ENCODE measurements at places on chromosomes 7 and 10.
A peak's percentile ranks its signal among the peaks of the same experiment; 100 is the strongest.

DNA sequence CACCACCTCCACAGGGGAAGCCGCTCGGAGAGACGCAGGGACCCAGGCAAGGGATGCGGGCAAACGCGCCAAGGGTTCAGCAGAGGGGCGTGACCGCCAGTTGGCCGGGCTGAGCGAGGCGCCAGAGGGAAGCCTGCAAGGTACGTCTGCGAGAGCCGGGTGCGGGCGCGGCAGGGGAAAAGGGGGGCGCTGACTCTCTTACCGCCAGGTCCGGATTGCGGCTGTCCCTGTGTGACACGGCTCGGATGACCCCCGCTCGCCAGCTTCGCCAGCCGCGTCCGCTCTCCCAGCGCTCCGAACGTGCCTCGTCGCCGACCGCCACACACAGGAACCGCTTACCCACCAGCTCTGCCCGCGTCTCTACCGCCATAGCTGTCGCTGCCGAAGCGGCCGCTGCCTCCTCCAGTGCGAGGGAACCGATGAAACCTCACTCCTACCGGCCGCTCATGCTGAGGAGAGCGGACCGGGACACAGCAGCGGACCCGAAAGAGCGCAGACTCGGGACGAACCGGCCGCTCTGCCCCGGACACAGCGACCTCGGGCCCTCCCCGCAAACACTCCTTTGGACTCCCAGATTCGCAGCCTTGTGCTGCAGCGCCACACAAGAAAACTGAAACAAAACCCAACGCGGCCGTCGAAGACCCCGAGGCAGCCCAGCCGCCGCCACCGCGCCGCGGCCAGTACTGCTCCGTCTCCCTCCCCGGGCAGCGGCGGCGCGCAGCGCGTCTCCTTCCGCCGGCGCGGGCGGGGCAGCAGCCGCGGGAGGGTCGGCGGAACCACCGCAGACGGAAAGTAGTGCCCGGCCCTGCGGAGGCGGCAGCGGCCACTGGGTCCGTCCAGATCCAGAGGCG, at the start of gene JMJD1C:
JMJD1C (minus strand) TSS at position 685 of the 851 bp plus-strand sequence; CDS start at position 370, 315 bp downstream.
- peak; percentile 88 for DNase-seq

DNA sequence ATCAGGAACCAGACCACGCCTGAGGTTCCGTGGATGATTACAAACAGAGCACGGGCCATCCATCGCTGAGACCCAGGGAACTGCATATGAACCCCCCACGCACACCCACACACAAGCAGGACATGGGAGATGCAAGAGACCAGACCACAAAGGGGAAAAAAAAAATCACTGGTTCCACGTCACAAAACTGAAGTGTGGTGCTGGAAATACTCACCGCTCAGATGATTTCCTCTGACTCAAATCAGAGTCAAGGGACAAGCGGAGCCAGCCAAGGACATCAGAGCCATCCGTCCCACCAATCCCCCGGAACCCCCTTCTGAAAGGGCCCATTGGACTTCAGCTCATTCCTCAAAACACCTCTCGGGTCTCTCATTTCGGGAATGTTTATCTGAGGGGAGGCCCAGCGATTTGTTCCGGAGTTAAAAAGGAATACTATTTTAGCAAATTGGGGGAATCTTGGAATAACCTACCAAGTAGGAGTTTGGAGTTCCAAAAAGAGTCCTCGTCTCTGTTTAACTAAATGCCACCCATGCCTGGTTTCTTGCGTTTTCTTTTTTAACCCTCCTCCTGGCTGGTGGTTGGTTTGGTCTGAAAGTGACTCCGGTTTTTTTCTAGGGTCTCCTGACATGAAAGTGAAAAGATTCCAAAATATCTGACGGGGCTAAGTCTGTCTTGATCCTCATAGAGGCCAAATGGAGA, 15.0 kb downstream of the SNX8 start:
- DNase-seq = peak; percentile 52

- DNase-seq = no peak
Observed at GRCh38 chr10:24488631-24489030, 235.1 kb downstream of the ARHGAP21 start.

GRCh38 chr7:55570939-55571338, 1.4 kb downstream of the VOPP1 start:
- DNase-seq = no peak

DNA sequence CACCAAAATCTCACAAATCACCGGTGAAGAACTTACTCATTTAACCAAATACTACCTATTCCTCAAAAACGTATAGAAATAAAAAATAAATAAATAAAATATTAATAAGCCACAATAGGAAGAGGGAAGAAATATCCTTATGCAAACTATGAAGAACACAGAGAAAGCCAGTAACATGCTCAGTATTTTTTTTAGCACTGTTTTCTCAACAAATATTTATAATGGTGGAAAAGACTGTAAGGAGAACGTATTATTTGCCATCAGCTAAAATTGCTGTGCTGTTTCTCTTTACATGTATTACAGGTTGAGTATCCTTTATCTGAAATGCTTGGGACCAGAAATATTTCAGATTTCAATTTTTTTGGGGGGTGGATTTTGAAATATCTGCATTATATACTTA, 21.0 kb downstream of the KIAA1217 start:
- DNase-seq = no peak

- peak; percentile 30 for DNase-seq
Observed at GRCh38 chr10:79331709-79332108, 15.6 kb upstream of the PPIF start.

GRCh38 chr10:127196282-127197153, at the start of gene INSYN2A:
Gene INSYN2A (minus strand): TSS chr10:127196591. CDS start chr10:127176395, 20,196 bp downstream.
- DNase-seq = peak; percentile 74

GRCh38 chr7:27271384-27271783, 28.8 kb downstream of the EVX1 start:
- no peak for DNase-seq

GRCh38 chr7:18889436-18889835, 228.0 kb downstream of the TWIST1 start:
- DNase-seq = no peak

DNA sequence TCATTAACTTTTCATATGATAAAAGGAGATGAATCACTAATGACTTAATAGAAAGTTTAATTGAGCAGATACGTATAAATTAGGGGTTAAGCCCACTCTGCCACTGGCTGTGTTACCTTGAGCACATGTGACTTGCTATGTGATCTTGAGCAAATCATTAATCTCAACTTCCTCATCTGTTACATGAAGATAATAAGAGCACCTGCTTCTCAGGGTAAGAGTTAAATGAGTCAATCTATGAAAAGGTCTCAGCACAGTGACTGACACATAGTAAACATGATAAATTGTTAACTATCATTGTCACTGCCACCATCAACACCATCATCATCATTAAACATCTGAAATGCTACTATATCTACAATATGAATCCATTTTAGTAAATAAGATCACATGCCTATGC, 110.8 kb downstream of the TPK1 start:
- no peak for DNase-seq

DNA sequence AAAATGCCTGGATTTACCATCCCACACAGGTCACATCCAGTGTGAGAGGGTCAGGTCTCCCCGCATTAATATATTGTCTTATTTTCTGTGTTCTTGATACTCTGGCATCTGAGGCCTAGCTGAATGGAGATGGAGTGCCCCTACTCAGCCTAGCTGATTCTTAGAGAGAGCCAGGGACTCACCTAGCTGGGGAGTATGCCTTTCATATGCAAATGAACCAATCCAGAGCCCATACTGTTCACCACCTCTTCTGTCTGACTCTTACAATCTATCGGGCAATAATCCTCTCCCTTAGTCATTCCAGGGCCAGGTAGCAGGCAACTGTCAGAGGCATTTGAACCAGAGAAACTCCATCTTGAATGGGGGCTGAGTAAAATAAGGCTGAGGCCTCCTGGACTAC, 46.3 kb downstream of the LBX1 start:
- DNase-seq = no peak

DNA sequence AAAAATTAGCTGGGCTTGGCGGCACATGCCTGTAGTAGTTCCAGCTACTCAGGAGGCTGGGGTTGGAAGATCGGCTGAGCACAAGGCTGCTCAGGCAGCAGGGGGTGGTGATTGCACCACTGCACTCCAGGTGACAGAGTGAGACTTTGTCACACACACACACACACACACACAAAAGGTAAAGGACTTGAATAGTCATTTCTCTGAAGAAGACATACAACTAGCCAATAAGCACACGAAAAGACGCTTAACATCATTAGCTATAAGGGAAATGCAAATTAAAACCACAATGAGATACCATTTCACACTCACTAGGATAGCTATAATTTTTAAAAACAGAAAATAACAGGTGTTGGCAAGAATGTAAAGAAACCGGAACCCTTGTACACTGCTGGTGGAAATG, 48.6 kb downstream of the HIP1 start:
- DNase-seq = no peak

DNA sequence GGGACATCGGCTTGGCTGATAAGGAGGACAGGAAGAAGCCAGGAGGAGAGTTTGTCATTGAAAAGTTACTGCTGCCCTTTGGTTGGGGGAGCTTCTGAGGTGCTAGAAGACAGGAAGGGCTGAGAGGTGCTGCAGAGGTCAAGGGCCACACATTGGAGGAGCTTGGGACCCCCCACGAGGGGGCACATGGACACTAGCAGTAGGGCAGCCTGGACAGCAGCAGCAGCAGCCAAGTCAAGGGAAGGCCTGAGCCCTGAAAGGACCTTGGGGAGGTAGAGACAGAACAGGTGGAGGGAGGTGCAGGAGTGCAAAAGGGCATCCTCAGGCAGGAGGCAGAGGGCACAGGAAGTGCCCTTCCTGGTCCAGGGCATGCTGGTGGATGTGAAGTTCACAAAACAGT, 439.7 kb upstream of the IGFBP3 start:
- DNase-seq = no peak

GRCh38 chr7:111212857-111213523, 122.1 kb downstream of the LRRN3 start:
- DNase-seq = no peak

GRCh38 chr10:6778992-6779701, 199.1 kb upstream of the PRKCQ start:
- DNase-seq = no peak

- DNase-seq = no peak
Observed at GRCh38 chr10:72954230-72954595, 393 bp downstream of the PLA2G12B start.

- no peak for DNase-seq
Observed at GRCh38 chr10:48609899-48610584, 5.2 kb upstream of the ARHGAP22 start.

DNA sequence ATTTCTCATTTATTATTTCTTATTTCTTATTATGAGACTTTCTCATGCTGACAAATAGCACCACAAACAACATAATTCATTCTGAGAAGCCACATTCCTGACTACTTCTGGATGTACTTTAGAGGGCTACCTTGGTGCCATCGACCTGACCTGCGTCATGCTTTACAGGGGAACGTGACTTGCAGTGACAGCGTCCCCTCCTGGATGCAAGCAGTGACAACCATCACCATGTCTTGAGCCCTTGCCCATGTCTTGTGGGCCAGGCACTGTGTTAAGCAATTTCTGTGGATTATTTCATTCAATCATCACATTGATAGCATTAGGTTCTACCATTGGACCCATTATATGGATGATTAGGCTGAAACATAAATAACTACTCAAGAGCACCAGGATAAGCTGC, 137.0 kb downstream of the ANK3 start:
- DNase-seq = no peak

- DNase-seq = no peak
Observed at GRCh38 chr10:61729596-61729995, 66.9 kb downstream of the CABCOCO1 start.

DNA sequence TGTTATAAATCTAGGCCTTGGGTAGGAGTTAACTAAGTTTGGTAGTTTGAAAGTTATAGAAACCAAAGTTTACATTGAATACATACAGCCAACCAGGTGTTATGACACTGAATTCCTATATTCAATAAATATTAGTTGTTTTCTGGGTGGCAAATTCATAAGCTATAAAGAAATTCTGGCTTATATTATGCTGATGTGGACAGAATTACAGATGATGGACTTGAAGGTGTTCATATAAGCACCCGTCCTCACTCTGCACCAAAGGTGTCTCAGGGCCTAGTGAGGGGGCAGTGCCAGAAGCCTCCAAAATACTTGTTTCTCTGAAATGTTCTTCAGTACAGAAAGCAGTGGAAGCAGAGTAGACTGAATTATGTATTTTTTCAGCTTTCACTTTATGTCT, 973.0 kb downstream of the CNTNAP2 start:
- DNase-seq = no peak

GRCh38 chr7:34991938-34992840, 45.1 kb downstream of the DPY19L1 start:
- no peak for DNase-seq

DNA sequence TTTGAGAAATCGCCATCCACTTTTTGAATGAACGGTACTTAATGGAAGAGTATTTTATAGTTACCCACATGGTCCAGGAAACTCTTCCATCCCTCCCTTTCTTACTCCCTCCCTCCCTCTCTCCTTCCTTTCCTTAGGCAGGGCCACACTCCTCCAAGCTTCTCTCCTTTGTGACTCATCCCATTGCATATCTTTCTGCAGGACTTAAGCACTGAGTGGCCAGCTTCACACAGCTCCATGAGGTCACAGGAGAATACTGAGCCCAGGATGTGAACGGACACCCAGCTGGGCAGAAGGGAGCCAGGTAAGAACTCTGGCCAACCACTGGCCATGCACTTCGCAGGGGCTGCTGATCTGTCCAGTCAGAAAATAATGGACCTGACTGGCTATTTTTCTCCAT, 189.7 kb upstream of the ADCY1 start:
- DNase-seq = no peak

DNA sequence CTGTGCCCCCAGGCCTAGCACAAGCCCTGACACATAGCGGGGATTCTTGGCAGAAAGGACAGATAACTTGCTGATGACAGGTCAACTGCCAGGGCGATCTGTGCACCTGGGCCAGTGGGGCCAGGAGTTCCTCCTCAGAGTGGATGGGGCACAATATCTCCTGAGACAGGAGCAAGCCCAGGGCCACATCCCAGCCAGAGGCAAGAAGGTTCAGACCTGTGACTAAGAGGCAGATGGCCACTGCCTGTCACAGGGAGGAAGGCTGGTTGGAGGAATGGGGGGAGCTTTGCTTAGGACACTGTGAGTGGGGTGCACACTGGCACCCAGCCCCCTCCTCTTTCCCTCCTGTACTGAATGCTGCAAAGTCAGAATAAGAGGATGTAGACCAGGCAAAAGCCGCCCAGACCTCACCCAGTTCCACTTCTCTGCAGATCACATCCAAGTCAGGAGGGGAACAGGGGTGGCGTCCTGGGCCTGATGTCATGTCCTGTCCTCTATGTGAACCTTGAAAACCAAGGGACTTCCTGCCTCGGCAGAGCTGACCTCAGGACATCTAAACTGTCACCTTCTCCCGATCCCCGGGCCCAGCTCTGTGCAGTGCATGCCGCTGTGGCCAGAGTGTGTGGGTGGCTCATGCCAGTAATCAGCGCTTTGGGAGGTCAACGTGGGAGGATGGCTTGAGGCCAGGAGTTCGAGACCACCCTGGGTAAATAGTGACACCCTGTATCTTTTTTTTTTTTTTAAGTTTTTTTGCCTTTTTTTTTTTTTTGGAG, 1.3 kb downstream of the GUSB start:
- DNase-seq = peak; percentile 47

GRCh38 chr7:36366005-36366717, 23.5 kb upstream of the ANLN start:
- no peak for DNase-seq

- DNase-seq = no peak
Observed at GRCh38 chr7:115968171-115968570, 62.4 kb downstream of the TFEC start.

GRCh38 chr10:54470324-54470631, 330.8 kb downstream of the PCDH15 start:
- DNase-seq = no peak

All from left hindlimb (tissue), 1 donor.